ENCODE measurements at places on chromosomes 4 and X.

- no peaks in the 10 kb centered on the region for H3K27me3 ChIP-seq
- H3K4me3 ChIP-seq = no peak overlapping the region
- no peak for DNase-seq
- no peaks in the 10 kb centered on the region for H3K36me3 ChIP-seq
These were observed 126.7 kb upstream of the RAI2 start for GRCh38 chrX:17987783-17988182.

- peak overlapping the region; percentile 50 for H3K4me3 ChIP-seq
- H3K36me3 ChIP-seq = no peaks in the 10 kb centered on the region
- H3K4me1 ChIP-seq = peaks cover 38% of the 10 kb centered on the region
These were observed 589 bp upstream of the NEUROG2 start for GRCh38 chr4:112516471-112517066.

DNA sequence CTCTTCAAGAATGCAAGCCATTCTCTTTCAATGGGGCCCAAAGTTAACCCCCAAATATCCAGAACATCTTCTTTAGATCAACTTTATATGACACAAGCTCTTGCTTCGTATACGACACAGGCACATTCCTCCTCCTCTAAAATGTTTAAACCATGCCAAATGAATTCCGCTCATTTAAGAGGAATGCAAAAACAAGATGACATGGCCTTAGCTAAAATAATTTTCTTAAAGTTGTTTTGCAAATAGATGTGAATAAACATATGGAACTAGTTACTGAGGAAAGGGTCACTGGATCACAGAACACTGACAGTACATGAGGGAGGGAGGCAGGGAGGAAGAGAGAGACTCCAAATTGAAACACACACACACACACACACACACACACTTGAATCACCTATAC is 97.4 kb downstream of the RASL11B start:
- H3K4me3 ChIP-seq = no peak overlapping the region
- DNase-seq = no peak
- no peaks in the 10 kb centered on the region for H3K36me3 ChIP-seq
- no peak overlapping the region for H3K27ac ChIP-seq
- no peaks in the 10 kb centered on the region for H3K27me3 ChIP-seq

GRCh38 chr4:33226133-33226532 is 2506.0 kb downstream of the PCDH7 start:
- no peaks in the 10 kb centered on the region for H3K27me3 ChIP-seq
- no peak for DNase-seq
- H3K4me3 ChIP-seq = no peak overlapping the region
- H3K36me3 ChIP-seq = no peaks in the 10 kb centered on the region

- DNase-seq = no peak
- H3K27me3 ChIP-seq = no peaks in the 10 kb centered on the region
- no peaks in the 10 kb centered on the region for H3K4me1 ChIP-seq
- no peak overlapping the region for H3K27ac ChIP-seq
These were observed 40.5 kb upstream of the DCAF8L2 start for GRCh38 chrX:27549688-27550087.

GRCh38 chr4:25727711-25728493 is 72.3 kb downstream of the SLC34A2 start:
- no peaks in the 10 kb centered on the region for H3K4me1 ChIP-seq
- no peak for DNase-seq
- H3K4me3 ChIP-seq = no peak overlapping the region
- H3K36me3 ChIP-seq = no peaks in the 10 kb centered on the region
- no peak overlapping the region for H3K27ac ChIP-seq

Measured in effector memory CD4-positive, alpha-beta T cell (primary cell).